ENCODE measurements at places on chromosomes 12 and 14.
A peak's percentile ranks its signal among the peaks of the same experiment; 100 is the strongest.

- peak; percentile 91 for DNase-seq
Observed at GRCh38 chr12:131434208-131435125, 276.4 kb upstream of the SFSWAP start.

DNA sequence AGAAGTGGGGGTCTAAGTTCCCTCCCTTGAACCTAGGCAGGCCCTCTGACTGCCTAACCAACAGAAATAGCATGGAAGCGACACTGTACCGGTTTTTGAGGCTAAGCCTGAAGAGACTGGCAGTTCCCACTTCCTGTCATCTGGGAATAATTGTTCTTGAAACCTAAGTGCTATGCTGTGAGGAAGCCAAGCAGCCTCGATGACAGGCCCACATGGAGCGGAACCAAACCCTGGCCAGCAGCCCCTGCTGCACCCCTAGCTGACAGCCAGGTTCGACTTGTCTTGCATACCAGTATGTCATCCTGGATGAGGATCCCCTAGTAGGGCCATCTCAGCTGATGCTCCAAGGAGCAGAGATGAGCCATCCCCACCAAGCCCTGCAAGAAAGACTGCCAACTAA, 6.4 kb upstream of the GPR68 start:
- no peak for DNase-seq

- DNase-seq: no peak
Observed at GRCh38 chr14:92675421-92675820, 73.0 kb downstream of the LGMN start.

GRCh38 chr14:22405201-22405600, 183.8 kb downstream of the DAD1 start:
- no peak for DNase-seq

- no peak for DNase-seq
Observed at GRCh38 chr12:48972952-48973483, 1.5 kb upstream of the WNT10B start.

GRCh38 chr12:6084261-6084968, 40.1 kb downstream of the VWF start:
- DNase-seq: no peak

DNA sequence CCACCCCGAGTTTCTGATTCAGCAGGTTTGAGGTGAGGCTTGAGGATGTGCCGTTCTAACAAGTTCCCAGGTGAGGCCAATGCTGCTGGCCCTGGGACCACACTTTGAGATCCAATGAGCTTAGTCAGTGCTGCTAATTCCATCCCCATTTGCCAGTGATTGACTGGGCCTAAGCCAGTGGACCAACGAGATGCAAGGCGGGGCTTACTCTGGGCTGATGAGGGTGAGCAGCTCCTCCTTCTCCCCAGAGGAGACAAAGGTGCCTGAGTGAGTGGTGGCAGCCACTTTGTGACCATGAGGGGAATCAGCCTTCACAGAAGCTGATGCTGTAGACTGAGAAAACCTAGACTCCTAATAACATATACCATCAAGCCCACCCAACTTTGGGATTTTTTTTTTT, 23.1 kb upstream of the HNF1A start:
- DNase-seq: no peak

DNA sequence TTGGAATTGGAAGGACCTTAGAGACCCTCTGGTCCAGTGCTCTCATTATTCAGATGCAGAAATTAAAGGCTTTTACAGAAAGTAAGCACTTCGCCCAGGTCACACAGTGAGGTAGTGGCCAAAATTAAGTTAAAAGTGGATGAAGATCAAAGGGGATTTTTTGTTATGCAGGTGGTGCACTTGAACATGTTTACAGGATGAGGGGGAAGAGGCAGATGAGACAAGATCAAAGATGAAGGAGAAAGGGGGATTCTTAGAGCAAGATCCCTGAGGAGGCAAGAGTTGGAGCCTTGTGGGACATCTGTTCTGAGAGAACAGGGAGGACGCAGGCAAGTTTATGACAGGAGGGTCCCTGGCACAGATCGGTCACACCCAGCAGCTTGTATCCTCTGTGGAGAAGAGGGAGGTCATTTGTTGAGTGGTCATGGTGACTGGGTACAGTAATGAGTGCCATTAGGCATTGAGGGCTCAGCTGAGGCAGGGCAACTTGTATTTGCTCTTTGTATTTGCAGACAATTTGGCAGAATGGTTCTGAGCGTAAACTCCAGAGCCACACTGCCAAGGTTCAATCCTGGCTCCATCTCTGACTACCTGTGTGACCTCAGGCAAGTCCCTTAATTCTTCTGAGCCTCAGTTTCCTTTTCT, 84.0 kb downstream of the BORCS5 start:
- no peak for DNase-seq

GRCh38 chr12:24742378-24742777, 206.5 kb downstream of the BCAT1 start:
- DNase-seq: no peak

GRCh38 chr12:52581481-52581880, 7.8 kb upstream of the KRT74 start:
- no peak for DNase-seq

DNA sequence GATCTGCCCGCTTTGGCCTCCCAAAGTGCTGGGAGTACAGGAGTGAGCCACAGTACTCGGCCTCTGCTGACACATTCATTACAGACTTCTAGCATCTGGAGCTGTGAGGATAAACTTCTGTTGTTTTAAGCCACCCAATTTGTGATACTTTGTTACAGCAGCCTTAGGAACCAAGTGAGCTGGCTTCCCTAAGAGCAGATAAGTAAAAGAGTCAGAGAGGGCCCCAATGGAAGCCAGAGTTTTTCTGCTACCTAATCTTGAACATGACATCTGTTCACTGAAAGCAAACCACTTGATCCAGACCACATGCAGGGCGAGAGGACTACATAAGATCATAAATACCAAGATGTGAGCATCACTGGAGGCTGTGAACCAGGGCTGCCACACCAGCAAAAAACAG, 3.7 kb upstream of the MAPKAPK5 start:
- DNase-seq: no peak

DNA sequence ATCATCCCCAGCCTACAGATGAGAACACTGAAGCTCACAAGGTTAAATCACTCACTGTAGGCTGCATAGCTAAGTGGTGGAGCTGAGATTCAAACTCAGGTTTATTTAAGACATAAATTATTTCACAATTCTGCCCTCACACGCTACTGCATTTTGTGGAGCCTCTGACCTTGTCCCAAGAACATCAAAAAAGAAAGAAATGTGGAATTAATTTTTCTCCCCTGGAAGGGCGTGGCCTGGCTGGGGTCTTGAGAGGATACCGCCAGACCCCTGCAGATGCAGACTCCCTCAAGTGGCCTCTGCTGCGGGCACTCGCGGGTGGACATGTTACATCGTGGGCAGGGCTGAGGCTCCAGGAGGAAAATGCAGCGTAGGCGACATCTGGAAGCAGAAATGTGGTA, 40.6 kb downstream of the LTBP2 start:
- DNase-seq: no peak

DNA sequence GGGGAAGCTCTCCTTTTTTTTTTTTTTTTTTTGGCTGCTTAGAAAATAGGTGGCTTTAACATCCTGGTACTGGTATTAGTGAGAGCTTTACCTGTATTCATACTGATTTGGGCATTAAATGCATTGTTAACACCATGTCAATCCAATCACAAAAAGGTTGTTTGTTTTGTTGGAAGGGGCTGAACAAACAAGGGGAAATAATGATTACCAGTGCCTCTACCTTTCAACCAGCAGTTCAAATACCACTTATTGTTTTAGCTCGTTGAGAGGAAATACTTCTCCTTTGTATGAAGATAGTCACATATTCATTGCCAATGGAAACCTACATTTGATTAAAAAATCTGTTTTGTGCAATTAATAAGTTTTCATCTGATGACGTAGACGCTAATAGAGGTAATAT, 72.9 kb downstream of the MIPOL1 start:
- DNase-seq: no peak

DNA sequence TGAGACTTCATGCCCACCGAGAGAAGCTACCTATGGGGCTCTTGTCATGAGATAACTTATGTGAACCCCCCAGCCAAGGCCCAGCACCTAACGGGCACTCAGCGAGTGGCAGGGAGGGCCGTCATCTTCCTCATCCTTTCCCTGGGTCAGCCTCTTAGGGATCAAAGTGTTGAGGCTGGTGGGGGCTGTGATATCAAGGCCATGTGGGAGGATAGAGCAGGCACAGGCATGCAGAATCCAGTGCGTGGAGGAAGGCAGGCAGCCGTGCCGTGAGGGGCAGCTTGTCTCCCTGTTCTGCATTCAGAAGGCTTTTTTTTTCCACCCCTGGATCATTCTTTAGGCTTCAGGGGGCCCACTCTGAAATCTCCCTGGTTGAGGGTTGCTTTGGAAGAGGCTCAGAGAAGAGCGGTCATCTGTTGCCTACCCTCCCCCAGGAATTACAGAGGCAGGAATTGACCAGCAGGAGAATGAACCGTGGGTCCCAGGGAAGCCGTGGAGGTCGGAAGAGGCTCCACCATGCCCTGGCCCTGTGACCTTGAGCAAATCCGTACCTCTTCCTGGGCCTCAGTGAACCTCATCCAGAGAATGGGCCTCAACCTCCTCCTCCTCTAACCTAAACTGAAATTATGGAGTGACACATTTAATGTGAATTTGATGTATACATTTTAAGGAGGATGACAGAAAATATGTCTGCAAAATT, 62.8 kb downstream of the BEGAIN start:
- no peak for DNase-seq

DNA sequence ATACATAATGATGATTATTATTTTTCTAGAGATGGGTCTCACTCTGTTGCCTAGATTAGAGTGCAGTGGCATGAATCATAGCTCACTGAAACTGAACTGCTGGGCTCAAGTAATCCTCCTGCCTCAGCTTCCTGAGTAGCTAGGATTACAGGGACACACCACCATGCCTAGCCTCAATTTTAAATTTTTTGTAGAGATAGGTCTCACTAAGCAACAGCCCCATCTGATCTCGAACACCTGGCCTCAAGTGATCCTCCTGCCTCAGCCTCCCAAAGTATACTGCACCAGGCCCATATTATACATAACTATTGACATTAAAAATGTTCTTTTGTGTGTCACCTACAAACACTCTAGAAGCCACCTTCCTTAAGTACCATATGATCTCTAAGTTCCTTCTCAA, 3.4 kb downstream of the TXNRD1 start:
- DNase-seq: no peak

DNA sequence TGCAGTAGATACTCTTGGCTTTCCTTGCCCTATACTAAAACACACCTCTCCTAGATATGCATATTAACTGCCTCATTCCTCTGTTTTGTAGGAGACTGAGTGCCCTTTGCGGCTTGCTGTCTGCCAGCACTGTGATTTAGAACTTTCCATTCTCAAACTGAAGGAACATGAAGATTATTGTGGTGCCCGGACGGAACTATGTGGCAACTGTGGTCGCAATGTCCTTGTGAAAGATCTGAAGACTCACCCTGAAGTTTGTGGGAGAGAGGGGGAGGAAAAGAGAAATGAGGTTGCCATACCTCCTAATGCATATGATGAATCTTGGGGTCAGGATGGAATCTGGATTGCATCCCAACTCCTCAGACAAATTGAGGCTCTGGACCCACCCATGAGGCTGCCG, 15.4 kb downstream of the TRAFD1 start:
- DNase-seq: no peak

DNA sequence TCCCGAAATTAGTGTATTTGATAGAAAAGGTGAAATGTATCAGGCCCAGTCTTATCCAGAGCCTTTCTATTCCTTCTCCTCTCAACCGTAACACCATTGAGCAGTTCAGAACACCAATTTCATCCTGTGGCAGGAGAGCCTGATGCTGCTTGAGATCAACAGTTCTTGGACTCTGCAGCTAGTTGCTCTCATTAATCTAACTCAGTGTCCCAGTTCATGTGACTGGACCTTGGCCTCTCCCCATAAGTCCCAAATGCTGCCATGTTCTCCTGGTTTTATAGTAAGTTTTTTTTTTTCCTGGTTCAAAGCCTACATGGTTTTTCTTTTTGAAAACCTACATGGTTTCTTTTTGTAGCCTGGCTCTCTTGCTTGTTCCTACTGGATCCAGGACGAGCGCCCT, 293.9 kb downstream of the ITPR2 start:
- DNase-seq: no peak

DNA sequence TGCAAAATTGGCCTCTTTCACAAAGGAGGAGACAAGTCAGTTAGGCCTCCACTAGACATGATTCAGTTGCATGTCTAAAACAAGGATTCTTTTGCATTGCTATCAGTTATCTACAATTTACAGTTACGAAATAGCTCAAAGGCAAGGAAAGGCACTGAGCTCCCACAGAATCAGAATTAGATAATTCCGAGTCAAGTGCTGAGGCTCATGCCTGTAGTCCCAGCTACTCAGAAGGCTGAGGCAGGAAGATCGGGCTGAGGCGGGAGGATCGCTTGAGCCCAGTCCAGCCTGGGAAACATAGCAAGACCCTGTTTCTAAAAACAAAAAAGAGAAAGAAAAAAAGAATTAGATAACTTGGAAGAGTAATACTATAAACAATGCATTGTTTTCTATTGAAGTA, 12.3 kb upstream of the RTRAF start:
- no peak for DNase-seq

DNA sequence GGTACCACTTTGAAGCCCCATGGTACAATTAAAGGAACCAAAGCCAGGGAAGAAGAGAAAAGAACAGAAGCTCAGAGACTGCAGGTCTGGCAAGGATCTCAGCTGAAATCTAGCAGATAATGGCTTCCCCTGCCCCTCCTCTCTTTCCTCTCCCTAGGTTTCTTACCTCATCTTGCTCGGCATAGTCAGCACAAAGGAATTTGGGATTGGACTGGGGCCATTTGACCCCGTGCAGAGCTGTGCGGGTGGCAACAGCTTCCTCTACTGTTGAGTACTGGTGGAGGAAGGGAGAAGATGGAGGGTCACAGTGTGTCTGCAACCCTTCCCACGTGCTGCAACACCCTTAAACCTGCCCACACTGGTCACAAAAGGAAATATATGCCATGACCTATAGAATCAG, 4.7 kb upstream of the CDH24 start:
- no peak for DNase-seq

- DNase-seq: no peak
Observed at GRCh38 chr12:123983822-123984485, 10.9 kb downstream of the ZNF664 start.

DNA sequence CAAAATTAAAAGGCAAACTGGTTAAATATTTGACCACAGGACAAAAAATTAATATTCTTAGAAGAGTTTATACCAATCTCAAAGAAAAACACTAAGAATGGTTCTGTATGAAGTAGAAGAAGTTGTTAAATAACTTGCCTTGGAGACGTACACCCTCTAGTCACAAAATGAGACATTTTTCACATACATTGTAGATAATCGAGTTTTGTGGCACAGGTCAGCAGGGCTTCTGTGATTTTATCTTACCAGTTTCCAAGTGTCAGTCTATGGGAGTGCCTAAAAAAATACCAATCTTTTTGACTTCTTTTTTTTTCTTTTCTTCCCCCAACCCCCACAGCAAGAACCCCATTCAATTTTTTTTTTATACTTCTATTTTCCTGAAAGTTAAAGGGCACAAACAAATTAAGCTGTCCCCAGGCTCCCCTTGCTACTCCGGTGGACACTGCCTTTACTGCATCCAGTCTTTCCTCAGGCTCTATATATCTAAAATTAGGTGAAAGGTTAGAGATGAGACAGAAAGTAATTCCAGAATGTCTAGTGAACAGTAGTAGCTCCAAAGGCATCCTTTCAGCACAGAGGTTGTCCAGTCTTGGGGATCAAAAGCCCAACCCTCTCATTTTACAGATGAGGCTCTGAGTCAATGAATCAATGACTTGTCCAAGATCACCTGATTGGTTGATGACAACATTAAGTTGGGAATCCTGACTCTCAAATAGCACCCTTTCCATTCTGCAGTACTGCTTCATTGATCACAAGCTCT, 6.2 kb downstream of the LIMA1 start:
- no peak for DNase-seq

All from CMK (cell line).